Stimulated activated CD4-positive, alpha-beta T cell treated with anti-CD3 and anti-CD28 coated beads, Interleukin-1b, Interleukin-23, amount 100 ng/mL, for 1 hour (primary cell): ENCODE measurements at places on chromosomes 5 and 9.

GRCh38 chr5:31983851-31984250 lies 190.3 kb downstream of the GOLPH3 start:
- no peak for DNase-seq

GRCh38 chr9:132214027-132214622 lies 52.3 kb downstream of the NTNG2 start:
- DNase-seq, result no peak

DNA sequence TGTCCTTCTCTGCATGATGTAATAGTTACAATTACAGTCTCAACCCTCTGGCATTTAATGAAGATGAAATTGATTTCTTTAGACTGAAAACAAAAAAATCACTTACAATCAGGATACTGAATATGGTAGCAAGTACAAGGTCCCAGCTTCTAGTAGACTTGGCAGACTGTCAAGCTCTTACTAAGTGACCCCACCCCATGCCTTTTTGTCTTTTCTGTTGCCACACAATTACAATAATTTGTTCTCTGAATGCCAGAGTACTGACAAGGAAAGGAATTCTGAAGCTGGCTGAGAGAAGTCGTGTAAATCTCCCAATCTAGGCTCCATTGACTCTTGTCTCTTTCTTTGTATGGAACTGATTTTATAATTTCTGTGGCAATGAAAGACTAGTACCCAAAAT lies 154.2 kb downstream of the TMC1 start:
- DNase-seq, result no peak

DNA sequence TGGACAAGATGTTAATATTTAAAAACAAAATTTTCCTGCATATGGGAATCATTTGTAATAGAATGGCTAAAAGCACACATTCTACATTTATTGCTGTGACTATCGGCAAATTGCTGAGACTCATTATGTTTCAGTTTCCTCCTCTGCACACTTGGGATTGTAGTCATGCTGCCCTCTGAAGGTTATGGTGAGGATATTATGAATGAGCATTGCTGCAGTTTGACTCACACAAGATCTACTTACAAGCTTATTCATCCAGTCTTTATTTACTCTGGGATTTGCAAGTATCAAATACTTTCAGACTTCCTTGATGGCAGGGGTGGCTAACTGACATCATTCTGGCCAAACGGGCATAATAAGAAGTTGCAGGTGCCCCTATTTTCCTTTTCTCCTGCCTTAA lies 9.5 kb upstream of the NFIL3 start:
- DNase-seq, result no peak

- DNase-seq, result no peak
These were observed 259.4 kb downstream of the GADD45G start for GRCh38 chr9:89864257-89864656.

GRCh38 chr5:10595672-10596309 lies 31.9 kb downstream of the ANKRD33B start:
- DNase-seq, result no peak

DNA sequence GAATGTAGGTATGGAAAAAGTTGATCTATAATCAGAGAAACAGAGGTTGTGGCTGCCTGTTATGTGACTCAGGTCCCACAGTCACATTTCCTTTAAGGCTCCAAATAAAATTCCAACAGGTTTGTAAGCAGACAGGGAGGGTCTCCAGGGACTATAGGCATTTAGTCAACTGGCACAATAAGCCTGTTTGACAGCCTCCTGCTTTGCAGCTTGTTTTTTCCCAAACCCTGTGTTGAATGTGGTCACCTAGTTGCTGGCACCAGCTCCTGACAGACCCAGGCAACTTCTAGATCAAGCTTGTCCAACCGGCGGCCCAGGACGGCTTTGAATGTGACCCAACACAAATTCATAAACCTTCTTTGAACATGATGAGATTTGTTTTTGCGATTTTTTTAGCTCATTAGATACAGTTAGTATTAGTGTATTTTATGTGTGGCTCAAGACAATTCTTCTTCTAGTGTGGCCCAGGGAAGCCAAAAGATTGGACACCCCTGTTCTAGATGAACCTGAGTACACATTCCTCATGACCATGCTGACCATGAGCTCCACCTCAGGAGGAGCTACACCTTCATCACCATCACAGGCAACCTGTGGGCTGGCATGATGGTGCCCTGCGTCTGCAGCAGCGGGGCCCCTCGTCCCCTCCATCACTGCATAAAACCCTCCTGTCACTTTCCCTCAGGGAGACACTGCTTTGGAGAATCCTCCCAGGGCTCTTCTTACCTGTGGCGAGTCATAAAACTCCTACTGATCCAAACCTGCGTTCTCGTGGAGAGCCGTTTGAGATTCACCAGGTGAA lies 15.7 kb upstream of the GRHPR start:
- no peak for DNase-seq

- no peak for DNase-seq
These were observed 70.5 kb downstream of the CYFIP2 start for GRCh38 chr5:157336423-157336744.

DNA sequence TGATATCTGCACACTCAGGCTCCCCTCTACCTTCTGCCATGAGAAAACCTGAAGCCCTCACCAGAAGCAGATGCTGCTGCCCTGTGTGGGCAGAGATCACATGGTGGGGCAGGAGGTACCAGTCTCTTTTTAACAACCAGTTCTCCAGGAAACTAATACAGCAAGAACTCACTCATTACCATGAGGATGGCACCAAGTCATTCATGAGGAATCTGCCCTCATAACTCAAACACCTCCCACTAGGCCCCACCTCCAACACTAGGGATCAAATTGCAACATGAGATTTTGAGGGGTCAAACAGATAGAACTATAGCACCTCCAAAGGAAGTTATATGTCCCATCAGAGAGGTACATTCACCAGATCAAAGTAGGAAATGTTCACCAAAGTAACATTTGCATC lies 136.3 kb upstream of the SHB start:
- DNase-seq, result no peak

DNA sequence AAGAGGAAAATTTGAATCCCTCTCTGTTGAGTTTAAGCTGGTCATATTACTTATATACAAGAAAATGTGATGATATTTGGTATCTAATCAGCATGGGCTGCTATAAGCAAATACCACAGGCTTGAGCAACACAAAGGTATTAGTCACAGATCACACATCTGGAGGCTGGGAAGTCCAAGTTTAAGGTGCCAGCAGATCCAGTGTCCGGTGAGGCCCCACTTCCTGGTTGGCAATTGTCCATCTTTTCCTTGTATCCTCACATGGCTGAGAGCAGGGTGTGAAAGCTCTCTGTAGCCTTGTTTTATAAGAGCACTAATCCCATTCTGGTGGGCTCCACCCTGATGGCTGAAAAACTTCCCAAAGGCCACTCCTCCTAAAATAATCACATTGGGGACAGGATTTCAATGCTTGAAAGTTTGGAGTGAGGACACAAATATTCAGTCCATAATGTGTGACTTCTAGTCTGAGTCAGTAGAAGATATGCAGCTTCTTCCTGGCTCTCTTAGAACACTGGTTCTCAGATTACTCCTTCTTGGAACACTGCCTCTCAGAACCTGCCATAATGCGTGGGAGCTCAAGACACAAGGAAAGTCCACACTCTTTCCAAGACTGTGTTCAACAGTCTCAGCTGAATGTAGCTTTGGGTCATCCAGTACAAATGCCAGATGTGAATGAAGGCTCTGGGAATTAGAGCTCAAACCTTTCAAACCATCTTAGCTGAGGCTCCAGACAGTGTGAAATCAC lies 124.1 kb downstream of the PRDM9 start:
- no peak for DNase-seq

- DNase-seq, result no peak
These were observed 143.3 kb downstream of the SLF1 start for GRCh38 chr5:94761786-94762185.

GRCh38 chr9:138072897-138073296 lies 195.3 kb downstream of the CACNA1B start:
- DNase-seq, result no peak

DNA sequence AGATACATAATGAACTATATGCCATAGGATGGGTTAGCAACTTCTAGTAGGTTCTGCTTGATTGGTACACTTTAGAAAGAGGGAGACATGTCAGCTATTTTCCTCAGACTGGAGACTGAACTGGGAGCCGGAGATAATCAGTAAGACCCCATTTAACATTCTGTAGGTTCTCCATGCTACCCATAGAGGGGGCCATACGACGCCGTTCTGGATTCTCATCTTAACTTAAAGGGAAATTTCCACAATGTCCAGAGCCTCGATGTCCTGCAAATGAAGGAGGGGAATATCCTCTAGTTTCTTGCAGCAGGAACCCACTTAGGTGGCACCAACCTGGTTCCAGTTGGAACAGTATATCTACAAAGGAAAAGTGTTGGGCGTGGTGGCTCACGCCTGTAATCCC lies 22.3 kb upstream of the NPM1 start:
- no peak for DNase-seq

GRCh38 chr5:78803941-78804340 lies 155.4 kb upstream of the LHFPL2 start:
- no peak for DNase-seq

GRCh38 chr5:137880313-137880712 lies 8.9 kb upstream of the PKD2L2 start:
- no peak for DNase-seq

DNA sequence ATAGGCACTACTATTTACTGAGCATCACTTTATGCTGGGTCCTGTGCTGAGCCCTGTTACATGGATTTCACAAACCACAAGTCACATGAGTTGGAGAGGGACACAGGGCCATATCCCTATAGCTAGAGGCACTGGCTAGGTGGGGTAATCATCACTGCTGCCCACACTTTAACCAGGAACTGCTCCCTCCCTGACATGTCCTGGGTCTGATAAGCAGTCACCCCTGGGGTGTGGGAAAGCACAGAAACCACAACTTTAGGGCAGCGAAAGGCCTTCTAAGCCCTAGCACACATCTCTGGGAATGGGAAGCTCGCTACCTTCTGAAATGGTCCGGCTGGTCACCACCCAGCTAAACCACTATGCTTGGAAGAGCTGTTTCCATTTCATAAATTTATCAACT lies 15.0 kb downstream of the TBC1D2 start:
- no peak for DNase-seq

- DNase-seq, result no peak
These were observed 6.1 kb downstream of the IL4 start for GRCh38 chr5:132679717-132680380.

- no peak for DNase-seq
These were observed 40.5 kb upstream of the ANGPTL2 start for GRCh38 chr9:127162864-127163365.

DNA sequence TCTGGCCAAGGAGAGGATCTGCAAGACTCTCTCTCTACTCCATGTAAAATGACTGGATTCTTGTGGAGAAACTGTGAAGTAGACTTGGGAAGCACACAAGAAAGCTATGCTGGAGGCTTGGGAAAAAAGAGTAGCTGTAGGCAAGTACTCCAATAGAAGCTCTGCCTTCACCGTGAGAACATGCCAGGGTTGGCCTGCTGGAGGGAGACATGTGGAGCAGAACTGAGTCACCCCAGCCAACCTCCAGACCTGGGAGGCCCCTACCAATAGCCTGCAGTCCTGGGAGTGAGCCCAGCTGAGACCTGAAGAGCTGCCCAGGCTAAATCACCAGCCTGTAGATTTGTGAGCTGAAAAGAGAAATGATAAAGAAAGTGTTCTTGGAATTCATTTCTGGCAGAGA lies 66.6 kb downstream of the DEPDC1B start:
- DNase-seq, result no peak

GRCh38 chr9:14529054-14529453 lies 164.2 kb downstream of the ZDHHC21 start:
- no peak for DNase-seq

DNA sequence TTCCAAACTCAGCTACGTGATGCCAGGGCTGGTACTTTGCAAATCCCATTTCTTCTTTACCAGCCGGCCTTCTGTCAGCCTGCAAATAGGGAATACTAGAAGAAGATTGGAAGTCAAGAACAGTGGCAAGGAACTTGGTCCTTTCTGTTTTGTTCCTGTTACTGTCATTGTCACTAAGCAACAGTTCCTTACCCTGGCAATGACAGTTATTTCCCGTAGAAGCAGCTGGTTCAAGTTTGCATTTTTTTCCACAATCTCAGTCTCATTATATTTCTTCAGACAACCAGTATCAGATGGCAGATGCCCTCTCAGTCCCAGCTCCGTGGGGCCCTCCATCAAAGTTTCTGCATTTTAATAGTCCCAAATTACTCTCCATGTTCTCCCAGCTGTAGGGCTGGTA lies 9.1 kb upstream of the C1QTNF2 start:
- DNase-seq, result no peak

GRCh38 chr5:156798201-156798600 lies 51.9 kb upstream of the PPP1R2B start:
- no peak for DNase-seq

DNA sequence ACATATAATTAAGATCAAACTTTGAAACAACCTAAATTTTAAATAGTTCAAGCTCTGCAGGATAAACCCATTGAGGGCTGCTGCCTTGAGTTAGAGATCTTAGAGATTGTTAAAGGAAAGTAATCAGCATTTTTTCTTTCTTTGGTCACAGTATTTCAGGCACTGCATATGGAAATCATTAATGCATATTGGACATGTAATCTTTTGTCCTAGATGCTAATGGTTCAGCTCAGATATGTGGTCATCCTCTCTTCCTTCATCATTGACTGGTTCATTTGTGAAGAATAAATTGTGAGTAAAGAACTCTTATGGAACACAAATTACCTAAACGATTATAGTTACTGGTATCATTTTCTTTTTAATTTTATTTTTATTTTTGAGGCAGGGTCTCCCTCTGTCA lies 82.0 kb upstream of the PRLR start:
- no peak for DNase-seq

- no peak for DNase-seq
These were observed 91.9 kb upstream of the STC2 start for GRCh38 chr5:173420108-173420507.

- DNase-seq, result no peak
These were observed 127.0 kb downstream of the RPS23 start for GRCh38 chr5:82151204-82151603.

GRCh38 chr9:72986522-72987116 lies 33.8 kb upstream of the ALDH1A1 start:
- DNase-seq, result no peak

DNA sequence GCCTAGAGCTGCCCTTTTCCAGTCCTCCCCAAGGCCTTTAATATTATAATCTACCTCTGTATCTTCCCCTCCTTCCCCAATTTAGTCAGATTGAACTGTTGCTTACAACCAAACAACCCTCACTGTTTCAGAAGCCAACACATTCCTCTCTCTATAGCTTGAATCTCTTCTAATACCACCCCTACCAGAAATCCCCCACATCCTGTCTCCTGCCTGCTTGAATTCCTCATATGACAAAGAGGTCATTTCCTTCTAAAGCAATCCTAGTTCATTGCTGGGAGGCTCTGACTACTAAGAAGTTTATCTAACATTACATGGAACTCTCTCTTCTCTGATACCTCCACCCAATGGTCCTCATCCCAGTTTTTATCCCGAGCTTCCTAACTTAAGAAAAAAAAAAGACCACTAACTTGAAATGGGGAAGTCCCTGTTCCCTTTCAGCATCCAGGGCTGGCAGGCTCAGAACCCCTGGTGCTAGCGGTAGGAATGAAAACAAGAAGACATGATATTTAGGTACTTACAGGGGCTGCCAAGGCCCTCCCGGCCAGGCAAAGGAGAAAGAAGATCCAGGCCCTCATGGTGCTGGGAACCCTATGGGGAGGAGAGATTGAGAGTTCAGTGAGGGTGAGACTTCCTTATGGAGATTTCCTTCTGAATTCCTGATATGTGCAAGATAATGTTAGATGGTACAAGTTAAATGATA lies 11.0 kb downstream of the SPARC start:
- DNase-seq, result no peak
